ENCODE measurements at places on chromosomes 6 and 20.

DNA sequence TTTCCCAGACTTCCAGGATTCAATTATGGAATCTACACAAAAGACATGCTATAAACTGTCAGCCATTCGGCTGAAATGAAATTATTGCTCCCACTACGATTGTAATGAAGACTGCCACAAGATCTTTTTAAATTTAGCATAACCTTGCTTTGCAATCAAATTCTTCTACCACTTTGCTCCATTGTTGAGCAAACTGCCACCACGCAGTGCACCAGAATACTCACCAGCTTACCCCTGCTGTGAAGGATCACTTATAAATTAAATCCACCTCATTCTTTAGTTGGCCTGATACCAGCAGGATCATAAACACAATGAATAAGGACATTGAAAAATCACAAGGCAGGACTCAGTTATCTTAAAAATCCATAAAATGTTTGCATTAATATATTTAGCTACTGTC lies 151.8 kb upstream of the PRND start:
- DNase-seq: no peak

GRCh38 chr6:134221250-134221649 lies 96.7 kb downstream of the SGK1 start:
- DNase-seq: no peak

- DNase-seq: peak; percentile 67
Measured at GRCh38 chr6:28212510-28213212, 12.4 kb upstream of the ZSCAN9 start.

DNA sequence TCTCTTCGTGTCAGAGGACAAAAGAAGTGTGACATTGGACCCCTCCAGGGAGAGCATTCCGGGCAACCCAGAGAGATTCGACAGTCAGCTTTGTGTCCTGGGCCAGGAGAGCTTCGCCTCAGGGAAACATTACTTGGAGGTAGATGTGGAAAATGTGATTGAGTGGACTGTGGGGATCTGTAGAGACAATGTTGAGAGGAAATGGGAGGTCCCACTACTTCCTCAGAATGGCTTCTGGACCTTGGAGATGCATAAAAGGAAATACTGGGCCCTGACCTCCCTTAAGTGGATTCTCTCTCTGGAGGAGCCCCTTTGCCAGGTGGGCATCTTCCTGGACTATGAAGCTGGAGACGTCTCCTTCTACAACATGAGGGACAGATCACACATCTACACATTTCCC lies 9.5 kb upstream of the BTN3A3 start:
- DNase-seq: no peak

DNA sequence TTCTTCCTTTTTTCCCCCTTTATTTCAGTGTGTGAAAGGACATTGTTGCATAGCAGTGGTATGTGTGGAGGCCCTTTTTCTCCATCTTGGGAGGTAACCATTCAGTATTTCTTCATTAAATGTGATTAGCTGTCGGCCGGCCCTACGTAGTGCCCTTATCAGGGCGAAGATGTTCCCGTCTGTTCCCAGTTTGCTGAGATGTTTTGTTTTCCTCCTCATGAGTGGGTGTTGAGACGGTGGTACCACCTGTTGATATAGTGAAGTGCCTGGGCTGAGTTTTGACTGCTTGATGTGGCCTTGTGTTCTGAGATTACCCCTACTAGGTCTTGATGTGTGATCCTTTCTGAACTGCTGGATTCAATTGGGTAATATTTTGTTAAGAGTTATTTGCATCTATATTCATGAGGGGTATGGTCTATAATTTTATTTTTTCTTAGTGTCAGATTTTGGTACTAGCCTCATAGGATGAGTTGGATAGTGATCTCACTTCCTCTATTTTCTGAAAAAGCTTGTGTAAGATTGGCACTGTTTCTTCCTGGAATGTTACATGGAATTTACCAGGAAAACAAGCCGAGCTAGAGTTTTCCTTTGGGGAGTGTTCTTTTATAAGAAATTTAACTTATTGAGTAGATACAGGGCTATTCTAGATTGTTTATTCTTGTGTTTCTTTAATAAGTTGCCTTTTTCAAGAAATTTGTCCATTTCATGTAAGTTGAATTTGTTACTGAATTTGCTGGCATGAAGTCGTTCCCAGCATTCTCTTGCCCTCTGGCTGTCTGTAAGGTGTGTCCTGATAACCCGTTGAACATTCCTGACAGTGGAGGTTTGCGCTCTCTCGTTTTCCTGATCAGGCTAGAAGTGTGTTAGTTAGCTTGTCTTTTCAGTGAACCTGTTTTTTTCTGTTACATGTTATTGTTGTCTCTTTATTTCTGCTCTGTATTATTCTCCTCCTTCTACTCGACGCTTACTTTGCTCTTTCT lies 4.3 kb downstream of the MTG2 start:
- DNase-seq: no peak

- no peak for DNase-seq
Measured at GRCh38 chr20:11302436-11302835, 615.3 kb upstream of the BTBD3 start.

DNA sequence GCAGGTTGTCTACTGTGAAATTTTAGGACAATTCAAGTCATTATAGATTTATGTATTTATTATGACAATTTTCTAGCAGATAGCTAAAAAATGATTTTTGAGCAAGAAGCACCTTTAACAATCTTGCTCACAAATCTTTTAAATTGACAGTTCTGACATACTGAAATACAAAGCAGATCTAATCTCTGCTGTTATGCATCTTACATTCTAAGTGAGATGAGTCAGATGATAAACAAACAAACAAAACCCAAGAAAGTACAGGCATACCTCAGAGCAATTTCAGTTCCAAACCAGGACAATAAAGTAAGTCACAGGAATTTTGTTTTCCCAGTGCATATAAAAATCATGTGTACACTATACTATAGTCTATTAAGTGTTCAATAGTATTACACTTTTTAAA lies 430.7 kb upstream of the PTCHD4 start:
- no peak for DNase-seq

DNA sequence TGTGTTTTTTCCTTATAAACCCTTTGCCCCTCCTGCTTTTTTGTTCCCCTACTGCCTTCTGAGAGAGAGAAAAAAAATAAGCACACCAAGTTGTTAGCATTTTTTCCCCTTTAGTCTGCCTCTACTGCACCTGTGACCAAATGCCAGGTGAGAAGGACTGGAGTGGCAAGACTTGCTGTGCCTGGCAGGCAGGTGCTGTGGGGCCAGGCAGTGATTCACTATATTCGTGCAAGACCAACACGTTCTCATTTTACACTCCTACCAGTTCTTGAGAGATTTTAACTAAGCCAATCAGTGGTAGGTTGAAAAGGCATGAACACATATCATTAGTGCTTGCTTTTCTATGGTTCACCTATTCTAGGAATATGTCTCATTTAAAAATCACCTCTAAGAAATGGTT lies 109.7 kb downstream of the FIG4 start:
- no peak for DNase-seq

- no peak for DNase-seq
Measured at GRCh38 chr20:22027423-22027822, 322.0 kb downstream of the PAX1 start.

All from T-helper 2 cell treated with Interferon-gamma antibody and Interleukin-4, amounts not matched to agents 5 μg/mL and 100 μg/mL, for 36 hours (primary cell).